ENCODE measurements at places on chromosomes 1 and 21.

DNA sequence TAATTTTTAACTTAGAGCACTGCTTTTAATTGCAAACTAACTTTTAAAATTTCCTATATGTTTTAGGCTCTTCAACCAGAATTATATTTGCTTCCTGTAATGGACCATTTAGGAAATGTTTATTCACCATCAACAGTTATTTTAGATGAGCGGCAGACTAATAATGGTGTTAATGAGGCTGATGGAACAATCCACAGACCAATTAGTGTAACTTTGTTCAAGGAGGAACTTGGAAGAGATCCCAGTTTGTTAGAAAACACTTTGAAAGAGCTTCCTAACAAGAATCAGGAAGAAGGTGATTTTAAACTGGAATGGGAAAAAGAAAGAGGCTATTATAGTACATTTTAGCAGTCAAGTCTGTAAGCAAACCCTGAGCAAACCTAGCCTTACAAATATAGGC is 19.4 kb upstream of the GNG5 start:
- DNase-seq = no peak

GRCh38 chr1:109993885-109994284 is 9.3 kb downstream of the AHCYL1 start:
- DNase-seq = no peak

GRCh38 chr1:90561911-90562310 is 155.2 kb downstream of the BARHL2 start:
- no peak for DNase-seq

GRCh38 chr1:25088946-25089345 is 143.4 kb downstream of the SYF2 start:
- DNase-seq = no peak

DNA sequence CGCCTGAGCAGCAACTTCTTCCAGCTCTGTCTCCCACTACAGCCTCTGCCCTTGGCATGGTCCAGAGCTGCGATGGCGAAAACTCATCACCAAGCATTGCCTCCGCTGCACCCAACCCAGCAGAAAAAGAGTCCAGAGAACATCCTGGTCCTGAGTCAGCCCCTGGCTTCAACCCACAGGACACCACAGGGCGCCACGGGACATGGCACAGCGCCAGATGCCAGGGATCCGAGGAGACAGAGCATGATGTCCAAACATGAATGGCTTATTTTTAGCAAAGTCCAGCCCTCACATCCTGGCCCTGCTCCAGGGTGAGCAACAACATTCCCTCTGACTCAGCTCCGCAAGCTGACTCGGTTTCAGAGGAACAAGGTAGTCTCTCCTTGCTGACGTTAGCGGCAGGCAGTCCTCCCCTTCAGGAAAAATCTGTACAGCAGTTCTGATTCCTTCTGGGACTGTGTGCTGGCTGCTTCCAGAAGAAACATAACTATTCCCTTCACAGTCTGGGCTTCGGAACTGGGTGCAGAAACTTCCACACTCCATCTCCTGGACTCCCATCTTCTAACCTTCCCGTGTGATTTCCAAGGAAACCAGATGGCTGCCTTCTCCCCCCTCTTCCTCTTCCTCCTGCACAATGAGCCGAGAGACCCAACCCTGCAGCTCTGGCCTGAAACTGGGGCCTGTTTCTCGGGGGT is 131.3 kb downstream of the TOMM20 start:
- peak; percentile 95 for DNase-seq

DNA sequence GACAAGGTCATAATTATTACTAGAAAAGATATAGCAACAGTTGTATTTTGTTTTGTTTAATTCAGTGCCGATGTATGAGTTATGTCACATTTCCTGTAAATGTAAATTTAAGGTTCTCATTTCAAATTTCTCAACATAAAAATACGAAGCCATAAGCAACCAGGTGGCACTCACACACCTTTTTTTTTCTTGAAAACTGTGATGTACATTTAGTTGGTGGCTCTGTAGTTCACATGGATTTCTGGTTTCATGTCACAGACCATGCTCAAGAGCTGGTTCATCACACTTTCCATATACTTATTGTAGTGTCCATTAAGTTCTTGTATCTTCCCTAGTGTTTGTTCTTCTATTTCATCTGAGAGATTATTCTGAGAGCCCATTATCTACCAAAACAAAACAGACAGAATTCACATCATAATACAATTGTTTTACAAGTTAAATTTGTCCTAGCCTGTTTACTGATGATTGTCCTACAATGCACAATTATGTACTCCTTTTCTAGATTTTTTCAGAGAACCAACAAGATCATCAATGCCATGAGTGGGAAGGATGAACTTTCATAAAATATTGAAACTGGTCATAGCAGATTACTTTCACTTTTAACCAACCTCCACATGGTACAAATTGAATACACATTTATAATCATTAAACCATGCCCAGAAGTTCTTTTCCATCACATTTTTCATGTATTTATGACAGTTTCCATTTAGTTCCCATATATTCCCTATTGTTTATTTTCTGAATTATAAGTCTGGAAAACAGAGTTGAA is 17.1 kb downstream of the ATP6V1G3 start:
- no peak for DNase-seq

DNA sequence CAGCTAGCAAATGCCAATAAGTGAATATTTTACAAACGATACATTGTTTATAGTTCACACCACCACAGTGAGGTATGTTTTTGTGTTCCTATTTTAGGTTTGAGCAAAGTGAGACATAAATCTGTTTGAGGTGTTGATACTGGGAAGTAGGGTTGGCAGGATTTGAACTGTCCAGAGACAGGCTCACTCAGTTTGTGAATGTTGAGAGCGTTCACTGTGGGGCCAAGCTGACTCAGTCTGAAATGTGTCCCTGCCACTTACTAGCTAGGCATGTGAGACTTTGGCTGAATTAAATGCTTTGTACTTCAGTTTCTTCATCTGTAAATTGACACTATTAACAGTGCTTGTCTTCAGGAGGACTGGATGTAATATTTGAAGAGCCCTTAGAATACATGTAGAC is 35.1 kb downstream of the DIRAS3 start:
- no peak for DNase-seq

GRCh38 chr1:209265301-209265700 is 318.2 kb upstream of the CAMK1G start:
- DNase-seq = no peak

- DNase-seq = no peak
Observed at GRCh38 chr1:111285879-111286278, 4.8 kb upstream of the CHIA start.

GRCh38 chr1:87212431-87213134 is 116.1 kb upstream of the LMO4 start:
- no peak for DNase-seq

DNA sequence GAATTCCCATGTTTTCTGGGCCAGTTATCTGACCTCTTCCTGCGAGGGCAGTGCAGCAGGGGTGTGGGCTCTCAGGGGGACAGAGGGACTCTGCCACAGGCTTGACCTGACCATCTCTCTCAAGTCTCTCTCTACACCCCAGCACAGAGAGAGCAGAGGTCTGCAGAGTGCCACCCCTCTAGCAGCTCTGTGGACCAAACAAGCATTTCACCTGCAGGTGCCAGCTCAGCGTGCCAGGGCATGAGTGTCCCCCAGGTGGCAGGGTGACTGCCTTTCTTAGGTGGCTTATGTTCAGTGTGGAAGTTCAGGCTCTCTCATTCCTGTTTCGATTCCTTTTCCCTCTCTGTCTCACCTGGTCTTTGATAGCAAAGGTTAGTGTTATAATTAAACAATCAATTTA is 191.3 kb downstream of the CACNA1E start:
- no peak for DNase-seq

GRCh38 chr1:107252271-107252670 is 111.4 kb downstream of the NTNG1 start:
- no peak for DNase-seq

DNA sequence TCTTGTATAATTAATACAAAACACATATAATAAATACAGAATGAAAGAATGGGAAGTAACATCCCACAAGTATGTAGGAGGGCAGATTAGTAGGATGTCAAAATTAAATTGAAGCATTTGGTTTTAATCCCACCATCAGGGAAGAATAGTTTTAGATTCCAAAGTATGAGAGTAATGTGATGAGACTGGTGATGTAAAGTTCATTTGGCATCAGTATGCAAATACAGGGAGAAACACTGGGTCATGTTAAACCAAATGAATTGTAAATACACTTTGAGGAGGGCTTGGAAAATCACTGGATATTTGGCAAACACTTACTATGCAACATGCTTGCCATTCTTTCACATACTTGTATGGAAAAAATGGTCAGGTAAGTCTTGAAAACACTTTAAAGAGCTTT is 358.8 kb downstream of the DPYD start:
- no peak for DNase-seq

DNA sequence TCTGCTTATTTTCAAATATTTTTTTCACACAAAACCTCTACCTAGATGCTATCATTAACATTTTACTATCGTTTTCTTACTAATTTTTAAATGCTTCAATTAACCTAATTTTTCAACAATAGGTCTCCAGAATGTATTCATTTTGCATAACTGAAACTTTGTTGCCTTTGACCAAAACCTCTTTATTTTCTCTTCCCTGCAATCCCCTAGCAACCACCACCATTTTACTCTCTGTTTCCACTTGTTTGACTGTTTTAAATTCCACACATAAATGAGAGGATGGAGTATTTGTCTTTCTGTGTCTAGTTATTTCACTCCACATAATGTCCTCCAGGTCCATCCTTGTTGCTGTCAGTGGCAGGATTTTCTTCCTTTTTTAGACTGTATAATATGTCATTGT is 9.5 kb upstream of the F13B start:
- no peak for DNase-seq

DNA sequence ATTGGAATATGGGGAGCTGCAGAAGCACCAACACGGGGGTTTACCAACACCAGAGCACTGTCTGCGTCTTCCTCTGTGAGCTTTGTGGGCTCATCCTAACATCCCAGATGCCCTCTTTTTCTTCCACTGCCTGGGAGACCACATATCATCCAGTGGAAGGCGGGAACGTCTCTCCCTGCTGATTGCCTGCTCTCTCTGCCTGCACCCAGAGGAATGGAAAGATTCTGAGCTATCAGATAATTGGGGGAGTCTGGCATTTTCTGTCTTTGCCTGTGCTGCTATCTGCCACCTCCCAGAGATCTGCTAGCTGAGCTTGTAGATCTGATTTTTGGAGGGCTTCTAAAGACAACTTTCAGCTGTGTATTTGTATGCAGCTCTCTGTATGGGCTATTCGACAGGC is 166.2 kb upstream of the PLXNA2 start:
- DNase-seq = no peak

- no peak for DNase-seq
Observed at GRCh38 chr21:31117128-31117916, 79.0 kb upstream of the KRTAP19-8 start.

- DNase-seq = no peak
Observed at GRCh38 chr1:198701250-198701649, 62.4 kb downstream of the PTPRC start.

DNA sequence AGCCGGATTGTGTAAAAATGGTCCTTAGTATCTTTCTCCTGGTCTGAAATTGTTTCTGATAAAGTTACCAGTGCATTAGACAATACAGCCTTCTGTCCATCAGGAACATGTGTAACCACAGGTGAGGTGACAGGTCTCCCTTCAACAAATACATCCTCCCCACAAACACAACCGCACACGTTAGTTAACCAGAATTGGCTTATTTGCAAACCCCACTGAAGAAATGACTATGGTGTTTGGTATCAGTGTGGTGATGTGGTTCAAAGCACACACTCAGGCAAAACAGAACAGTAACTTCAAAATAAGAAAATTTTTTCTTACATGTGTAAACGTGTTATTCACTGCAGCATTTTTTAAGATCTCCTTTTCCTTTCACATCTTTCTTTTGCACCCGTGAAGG is 517.2 kb upstream of the NR5A2 start:
- DNase-seq = no peak

DNA sequence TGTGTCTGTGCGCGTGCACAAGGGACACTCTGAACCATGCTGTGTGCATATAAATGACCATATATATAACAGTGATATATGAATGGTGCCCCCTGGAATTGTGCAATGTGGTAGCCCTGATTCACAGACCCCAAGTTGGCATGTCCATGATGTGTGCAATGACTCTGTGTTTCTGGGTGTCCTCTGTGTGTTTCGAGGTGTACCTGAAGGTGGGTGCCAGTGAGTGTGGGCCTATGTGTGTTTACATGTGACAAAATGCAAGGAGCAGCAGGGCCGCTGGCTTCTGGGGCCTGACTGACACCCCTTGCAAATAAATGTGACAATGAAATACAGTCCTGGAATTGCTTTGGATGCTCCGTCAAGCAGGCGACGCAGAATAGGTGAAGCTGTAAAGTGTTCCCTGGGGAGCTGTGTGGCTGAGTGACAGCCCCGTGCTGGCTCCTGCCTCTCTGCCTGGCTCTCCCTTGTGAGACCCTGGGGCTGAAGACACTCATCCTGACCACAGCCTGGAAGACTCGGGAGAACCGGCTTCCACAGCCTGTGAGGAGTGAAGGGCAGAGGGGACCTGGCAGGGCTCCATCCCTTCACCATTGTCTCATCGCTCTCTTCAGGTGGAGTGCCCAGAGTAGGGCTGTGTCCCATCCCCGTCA is 38.2 kb upstream of the CSF3R start:
- DNase-seq = no peak

- DNase-seq = peak; percentile 64
Observed at GRCh38 chr1:78045926-78046778, at the start of gene GIPC2. GIPC2 (plus strand) TSS chr1:78045966; CDS start chr1:78046095, 129 bp downstream.

DNA sequence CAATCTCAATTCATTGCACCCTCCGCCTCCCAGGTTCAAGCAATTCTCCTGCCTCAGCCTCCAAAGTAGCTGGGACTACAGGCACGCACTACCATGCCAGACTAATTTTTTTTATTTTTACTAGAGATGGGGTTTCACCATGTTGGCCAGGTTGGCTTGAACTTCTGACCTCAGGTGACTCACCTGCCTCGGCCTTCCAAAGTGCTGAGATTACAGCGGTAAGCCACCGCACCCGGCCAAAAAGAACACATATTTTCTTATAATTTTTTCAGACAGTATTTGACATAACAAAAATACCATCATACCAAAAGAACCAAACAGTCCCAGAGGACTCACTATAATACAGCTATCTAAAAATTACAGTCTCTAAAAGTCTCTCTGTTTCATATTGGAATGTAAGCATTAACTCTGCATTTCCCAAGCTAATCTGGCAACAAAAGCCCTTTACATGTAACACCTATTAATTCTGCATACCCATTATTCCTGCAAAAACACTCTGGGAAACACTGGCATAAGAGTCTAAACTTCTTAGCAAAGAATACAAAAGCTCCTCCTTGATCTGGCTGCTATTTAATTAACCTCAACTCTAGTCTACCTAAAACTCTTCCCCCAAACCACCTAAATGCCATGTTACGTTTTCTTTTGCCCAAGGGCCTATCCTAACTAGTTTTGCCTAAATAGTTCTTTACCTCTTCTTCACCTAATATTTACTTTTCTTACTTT is 26.9 kb downstream of the WDR26 start:
- DNase-seq = no peak
